ENCODE measurements at places on chromosomes 13 and 19. TPM values are rescaled to one million over a fixed set of nuclear protein-coding genes. Genes with fewer than 3 reads are reported as not detected.

Gene MBOAT7
- total RNA-seq: 13.3 TPM

Gene SOX21
- total RNA-seq: under 0.01 TPM

Gene C19orf18
- 0.34 TPM for total RNA-seq

Gene FGF22
- not detected for total RNA-seq

Gene PPP1R13L
- 20.2 TPM for total RNA-seq

Gene PRODH2
- total RNA-seq: not detected

Gene MCOLN1
- 2.4 TPM for total RNA-seq

Gene ZNF563
- total RNA-seq: 3.8 TPM

Gene SHISA7
- total RNA-seq: not detected

Gene FPR1
- under 0.01 TPM for total RNA-seq

Gene POU2F2
- total RNA-seq: 0.34 TPM

Gene PPM1N
- total RNA-seq: 1.4 TPM

Gene CLEC17A
- not detected for total RNA-seq

Gene TNFRSF19
- total RNA-seq: 0.50 TPM

Gene STOML3
- total RNA-seq: not detected

Gene FOXA3
- total RNA-seq: not detected

Measured in nasal cavity respiratory epithelium epithelial cell of viscerocranial mucosa (primary cell).